ENCODE measurements at places on chromosomes 1 and 21.

DNA sequence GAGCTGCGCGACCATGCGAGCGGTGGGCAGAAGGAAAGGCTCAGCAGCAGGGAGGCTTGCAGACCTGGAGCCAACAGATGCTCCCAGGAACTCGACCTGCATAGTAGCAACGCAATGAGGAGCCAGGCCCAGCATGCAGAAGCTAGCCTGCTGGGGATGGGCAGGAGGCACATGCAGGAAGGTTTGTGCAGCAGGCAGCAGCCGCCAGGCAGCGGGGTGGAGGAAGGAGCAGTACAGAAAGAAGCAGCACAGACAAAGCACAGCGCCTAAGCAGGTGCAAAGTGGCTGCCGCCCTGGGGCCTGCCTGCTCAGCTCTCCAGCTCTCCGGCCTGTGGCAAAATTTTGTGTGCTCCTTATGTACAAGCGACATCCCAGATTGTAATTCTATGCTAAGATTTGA, 213.5 kb upstream of the MAP1LC3C start:
- DNase-seq = no peak

DNA sequence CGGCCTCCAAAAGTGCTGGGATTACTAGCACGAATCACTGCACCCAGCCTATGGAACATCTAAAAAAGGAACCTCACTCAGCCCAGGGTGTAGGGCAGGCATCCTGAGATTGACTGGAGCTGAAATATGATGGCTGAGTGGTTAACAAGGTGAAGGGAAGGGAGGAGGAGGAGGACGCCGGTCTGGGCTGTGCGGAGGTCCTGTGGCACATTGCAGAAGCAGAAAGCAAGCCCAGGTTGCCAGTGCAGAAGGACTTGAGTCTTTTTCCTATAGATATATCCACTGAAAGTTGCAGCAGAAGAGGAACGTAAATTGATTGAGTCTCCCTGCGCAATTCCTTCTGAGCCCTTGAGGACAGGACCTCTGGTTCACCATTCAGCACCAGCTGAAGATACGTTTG, 1.5 kb upstream of the KIF17 start:
- no peak for DNase-seq

DNA sequence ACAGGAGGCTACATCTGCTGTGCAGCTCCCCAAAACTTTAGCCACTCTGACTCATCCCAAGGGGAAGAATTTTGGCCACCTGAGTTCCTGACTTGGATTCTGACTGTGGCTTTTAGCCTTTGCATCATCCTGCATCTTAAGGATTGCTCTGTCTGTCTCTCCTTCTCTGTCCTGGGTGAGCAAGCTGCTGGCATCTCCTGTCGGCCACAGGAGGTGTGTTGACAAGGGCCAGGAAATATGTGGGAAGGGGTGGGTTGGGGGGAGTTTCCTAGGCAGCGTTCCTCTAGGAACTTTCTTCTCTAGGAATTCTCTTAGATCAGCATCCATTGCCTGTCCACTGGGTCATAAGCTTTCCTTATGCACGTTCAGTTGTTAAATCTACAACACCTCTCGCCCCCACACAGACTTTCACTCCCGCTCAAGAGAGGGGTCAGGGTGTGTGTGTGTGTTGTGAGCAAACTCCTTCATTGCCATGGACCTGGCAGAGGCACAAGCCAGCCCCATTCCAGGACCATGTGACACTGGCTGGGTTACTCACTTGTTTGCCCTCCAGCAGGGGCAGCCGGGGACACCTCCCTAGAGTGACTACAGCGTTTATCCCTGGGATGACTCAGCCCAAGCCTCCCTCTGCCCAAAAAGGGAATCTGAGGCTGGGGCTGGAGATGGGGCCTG, 145.0 kb upstream of the DUSP10 start:
- DNase-seq = peak; percentile 97

- DNase-seq = no peak
Measured at GRCh38 chr1:15261155-15262002, 14.4 kb downstream of the FHAD1 start.

DNA sequence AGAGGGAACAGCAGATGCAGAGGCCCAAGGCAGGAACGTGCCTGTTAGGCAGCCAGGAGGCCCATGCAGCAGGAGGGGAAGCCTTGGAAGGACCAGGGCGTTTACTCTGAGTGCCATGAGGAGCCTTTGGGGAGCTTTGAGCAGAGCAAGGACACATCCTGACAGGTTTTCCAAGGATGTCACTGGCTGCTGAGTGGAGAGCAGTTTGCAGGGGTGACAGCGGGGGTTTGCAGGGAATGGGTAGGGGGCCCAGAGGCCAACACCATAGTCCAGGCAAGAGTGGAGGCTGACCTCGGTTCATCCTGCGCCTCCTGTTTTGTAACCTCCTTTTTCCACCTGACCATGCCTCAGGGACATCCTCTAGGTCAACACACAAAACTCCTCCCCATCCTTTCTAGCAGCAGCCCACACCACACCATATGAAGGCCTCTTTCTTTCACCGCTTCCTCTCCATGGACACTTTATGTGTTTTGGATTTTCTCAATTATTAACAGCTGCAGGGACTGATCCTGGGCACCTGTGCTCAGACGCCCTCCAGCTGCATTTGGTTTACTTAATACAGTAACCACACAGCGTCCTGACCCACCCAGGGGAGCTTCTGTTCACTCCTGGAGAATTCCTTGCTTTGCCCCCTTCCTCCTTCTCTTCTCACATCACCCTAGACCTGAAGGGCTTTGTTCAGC, 528.5 kb downstream of the MATN1 start:
- no peak for DNase-seq

GRCh38 chr1:30305061-30305460, 418.3 kb downstream of the MATN1 start:
- no peak for DNase-seq

GRCh38 chr1:27144920-27145661, 9.8 kb downstream of the SLC9A1 start:
- DNase-seq = no peak

DNA sequence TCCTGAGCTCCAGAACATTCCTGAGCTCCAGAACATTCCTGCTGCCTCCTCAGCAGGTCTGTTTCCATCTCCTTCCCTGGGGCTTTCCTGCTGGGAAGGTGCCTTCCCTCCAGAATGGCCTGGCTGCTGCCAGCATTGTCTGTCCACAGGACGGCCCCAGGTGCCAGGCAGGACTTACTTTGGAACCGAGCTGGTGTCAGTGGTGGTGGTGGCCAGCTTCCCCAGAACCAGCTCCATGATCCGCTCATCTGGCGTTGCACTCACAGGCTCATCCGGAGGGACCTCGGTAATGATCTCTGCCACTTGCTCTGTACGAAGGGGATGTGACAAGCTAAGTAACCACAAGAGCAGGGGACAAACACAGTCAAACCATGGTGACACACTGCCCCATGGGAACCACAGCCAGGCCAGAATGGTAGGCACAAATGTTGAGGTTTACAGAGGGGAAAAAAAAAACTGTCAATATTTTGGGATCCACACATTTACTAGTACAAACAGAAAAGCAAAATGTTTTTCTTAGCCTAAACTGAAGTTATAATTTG, 41.3 kb downstream of the PRDM15 start:
- no peak for DNase-seq

Measured in epithelial cell of prostate (primary cell).